ENCODE measurements at places on chromosomes 16 and 17.

DNA sequence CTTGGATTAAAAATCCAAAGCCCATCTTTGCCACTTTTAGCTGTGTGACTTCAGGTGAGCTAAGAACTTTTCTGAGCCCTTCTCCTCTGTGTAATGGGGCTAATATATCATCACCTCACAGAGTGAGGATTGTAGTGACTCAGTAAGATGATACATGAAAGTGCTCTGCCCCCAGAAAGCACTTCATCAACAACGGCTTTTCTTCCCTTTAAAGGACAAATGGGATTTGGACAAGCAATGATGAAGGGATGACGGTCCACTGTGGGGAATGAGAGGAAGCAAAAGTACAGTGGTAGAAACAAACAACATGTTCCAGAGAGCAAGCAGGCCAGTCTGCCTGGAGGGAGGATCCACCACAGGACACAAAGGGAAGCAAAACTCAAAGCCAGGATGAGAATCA is 14.3 kb upstream of the TMED6 start:
- no peak for DNase-seq

DNA sequence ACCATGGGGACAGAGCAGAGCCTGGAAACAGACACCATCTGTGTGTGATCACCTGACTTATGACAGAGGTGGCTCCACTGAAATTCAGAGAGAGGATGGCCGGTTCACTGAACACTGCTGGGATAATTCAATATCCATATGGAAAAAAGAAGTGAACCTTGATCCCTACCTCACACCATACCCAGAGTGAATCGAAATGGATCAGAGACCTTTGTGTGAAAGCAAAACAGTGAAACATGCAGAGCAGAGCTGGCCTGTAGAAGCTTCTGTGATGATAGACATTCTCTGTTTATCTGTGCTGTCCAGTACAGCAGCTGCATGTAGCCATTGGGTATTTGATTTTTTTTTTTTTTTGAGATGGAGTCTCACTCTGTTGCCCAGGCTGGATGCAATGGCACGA is 20.3 kb downstream of the ADCY7 start:
- DNase-seq, result no peak

DNA sequence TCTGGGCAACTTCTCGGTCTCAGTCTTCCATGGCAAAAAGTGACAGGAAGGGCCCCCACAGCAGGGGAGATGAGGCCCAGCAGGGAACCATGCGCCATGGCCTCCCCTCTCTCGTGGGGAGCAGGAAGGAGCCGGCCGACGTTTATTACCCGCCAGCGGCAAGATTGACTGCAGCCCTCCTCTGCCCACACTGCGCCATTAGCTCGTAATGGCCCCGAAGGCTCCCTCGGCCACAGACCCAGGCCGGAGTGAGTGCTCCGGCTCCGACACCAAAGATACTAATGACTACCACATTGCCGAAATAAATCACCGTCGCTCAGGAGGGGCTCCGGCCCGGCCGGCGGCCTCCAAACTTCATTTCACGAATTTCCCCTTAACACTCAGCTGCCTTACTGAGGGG is 226.9 kb downstream of the C16orf78 start:
- DNase-seq, result no peak

DNA sequence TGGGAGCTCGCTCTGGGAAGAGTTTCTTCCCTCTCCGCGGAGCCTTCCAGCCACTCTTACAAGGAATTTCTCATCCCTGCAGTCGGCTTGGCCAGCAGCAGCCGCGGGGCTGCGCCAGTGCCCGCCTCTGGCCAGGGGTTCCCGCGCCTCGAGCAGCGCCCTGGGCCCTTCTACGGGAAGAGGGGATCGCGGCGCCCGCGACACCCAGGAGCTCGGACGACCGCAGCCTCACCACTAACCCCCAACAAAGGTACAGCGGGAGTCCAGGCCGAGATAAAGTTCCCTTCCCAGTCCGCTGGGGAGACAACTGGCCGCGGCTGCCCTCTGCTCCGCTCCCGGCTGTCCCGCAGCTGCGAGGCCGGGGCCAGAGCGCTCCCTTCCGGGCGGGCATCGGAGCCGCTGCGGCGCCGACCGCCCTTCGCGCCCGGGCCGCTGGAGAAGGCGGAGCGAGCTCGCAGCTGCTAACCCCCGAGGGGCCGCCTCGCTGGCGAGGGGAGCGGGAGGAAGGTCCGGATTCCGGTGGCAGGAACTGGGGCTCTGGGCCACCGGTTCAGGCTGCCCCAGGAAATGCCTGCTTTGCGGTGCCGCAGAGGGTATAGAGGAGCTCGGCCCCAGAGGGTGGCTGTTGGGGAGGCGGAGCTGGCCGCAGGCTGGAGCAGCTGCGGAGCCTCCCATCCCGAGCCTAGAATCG is 3.6 kb upstream of the HS3ST3B1 start:
- DNase-seq, result peak; percentile 83

DNA sequence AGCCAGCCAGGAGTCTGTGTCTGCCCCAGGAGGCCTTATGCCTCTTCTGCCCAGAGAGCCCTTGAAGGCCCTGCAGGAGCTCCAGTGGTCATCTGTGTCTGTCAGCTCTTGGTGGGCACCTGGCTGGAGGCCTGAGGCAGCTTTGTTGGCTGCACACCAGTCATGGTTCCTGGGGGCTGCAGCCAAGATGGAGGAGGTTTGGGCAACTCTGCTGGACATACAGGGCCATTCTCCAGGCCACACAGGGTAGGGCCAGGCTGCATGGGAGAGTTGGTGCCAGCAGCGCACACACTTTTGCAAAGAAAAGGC is 29.4 kb downstream of the B9D1 start:
- no peak for DNase-seq

DNA sequence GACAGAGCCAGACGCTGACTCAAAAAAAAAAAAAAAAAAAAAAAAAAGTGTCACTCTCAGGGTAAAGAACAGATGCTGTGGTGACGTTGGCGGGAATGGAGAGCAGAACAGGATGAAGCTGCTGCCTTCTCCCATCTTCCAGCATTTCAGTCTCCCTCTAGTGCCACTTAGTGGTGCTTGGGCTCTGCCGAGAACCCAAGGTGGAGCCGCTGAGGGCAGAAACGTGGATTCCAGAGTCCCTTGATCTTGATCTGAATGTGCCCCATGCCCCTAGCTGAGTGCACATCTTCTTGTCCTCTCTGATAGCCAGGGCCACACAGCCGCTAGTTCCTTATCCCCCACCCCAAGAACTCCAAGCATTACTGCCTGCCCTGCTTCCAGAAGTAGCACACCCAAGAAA is 43.2 kb upstream of the FA2H start:
- DNase-seq, result peak; percentile 52

DNA sequence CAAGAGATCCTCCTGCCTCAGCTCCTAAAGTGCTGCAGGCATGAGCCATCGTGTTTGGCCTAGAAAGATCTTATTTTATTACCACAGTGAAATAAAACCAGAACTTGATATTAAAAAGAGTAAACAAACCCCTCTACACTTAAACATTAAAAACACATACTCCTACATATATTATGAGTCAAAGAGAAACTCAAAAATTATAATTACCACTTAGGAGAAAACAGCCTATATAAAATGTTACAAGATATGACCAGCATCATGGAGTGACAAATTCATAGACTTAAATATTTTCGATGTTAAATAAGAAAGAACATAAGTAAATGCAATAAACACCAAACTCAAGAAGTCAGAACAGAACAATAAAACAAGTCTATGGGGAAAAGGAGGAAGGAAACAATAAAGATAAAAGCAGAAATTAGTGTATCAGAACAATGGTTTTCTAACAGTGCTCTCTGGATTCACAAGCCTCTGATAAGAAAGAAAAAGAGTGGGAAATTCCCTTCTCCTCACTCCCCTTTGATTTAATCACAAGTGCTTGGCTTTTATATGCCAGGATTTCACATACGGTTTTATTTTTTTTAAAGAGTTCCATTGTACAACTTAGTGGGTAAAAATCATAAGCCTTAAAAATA is 23.0 kb downstream of the SKAP1 start:
- peak; percentile 27 for DNase-seq

DNA sequence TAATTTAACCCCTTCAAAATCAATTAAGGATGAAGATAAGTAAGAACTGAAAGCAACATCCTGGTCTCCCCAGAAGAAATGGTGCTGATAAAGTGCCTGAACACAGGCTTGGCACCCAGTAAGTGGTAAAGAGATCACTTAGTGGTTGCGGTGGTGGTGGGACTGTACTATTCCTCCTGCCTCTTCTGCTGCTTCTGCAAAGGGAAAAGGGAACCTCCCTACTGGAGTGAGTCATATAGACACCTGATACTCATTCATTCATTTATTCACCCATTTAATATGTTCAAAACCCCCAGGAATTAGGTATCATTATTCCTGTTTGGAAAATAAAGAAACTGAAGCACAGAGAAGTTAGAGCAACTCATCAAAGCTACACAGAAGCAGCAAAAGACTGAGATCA is 60.6 kb downstream of the CDYL2 start:
- no peak for DNase-seq

GRCh38 chr16:8199390-8199789 is 390.9 kb downstream of the TMEM114 start:
- DNase-seq, result no peak

GRCh38 chr17:5672815-5673430 is 88.6 kb upstream of the NLRP1 start:
- no peak for DNase-seq

DNA sequence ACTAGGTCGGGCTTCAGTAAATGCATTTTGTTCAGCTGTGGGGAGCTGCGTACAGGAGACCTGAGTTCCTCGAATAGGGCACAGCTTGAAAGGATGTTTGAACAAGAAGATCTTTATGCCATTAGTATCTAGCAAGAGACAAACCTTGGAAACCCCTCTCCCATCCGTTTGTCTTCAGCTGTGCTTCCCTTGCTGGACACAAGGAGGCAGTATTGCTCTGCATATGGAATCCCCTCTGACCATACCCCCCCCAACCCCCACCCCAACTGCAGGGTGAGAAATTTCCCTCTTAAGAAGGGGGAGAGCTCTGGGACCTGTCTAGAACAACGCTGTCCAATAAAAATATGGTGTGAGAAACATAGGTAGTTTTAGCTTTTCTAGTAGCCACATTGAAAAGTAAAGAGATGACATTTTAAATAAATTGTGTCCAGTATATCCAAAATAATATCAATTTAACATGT is 1.6 kb downstream of the MRM1 start:
- peak; percentile 88 for DNase-seq

DNA sequence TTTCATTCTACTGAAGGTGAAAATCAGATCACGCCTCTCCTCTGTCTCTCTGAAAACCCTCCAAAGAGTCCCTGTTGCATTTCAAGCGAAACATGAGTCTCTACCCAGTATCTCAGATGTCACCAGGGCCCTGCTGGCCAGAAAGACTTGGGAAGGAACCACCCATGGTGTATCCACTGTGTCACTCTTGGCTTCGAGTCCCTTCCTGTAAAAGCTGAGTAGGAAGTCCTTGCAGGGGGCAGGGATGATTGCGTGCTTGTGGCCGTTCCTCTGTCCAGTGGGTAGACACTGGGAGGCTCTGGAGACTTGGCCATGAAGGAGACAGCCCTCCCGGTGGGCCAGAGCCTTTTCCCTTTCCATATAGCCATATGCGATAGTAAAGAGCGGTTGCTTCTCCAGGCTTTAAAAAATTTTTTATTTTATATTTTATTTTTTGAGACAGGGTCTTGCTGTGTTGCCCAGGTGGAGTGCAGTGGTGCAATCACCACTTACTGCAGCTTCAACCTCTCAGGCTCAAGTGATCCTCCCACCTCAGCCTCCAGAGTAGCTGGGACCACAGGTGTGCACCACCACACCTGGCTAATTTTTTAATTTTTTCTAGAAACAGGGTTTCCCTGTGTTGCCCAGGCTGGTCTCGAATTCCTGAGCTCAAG is 19.0 kb upstream of the RMI2 start:
- DNase-seq, result no peak

- DNase-seq, result peak; percentile 1
Measured at GRCh38 chr16:35102780-35103403, 1643.5 kb downstream of the TP53TG3F start.

- DNase-seq, result peak; percentile 94
Measured at GRCh38 chr17:42554250-42555121, 1.8 kb downstream of the HSD17B1 start.

DNA sequence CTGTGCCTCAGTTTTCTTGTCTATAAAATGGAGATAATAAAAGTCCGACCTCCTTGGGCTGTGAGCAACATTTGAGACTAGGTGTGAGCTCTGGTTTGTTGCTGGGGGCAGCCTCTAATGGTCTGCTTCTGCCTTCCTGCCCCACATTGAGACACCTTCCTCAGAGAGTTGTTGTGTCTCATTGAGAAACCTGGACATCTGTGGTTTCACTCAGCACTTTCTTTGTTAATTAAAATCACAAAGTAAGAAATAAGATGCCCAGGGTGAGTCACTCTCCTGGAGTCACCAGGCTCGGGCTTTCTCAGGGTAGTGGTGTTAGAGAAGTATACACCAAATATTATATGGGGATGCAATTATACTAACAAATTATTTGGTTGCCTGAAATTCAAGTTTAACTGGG is 389.2 kb upstream of the SALL1 start:
- no peak for DNase-seq

- DNase-seq, result peak; percentile 55
Measured at GRCh38 chr16:19432429-19432828, 14.7 kb downstream of the TMC5 start.

- no peak for DNase-seq
Measured at GRCh38 chr16:79098907-79099306, 501.6 kb downstream of the MAF start.

GRCh38 chr16:80151722-80152111 is 389.1 kb upstream of the DYNLRB2 start:
- no peak for DNase-seq

GRCh38 chr17:9999919-10000695 is 95.0 kb upstream of the RCVRN start:
- DNase-seq, result no peak

GRCh38 chr16:65406116-65406515 is 284.3 kb upstream of the CDH11 start:
- no peak for DNase-seq

DNA sequence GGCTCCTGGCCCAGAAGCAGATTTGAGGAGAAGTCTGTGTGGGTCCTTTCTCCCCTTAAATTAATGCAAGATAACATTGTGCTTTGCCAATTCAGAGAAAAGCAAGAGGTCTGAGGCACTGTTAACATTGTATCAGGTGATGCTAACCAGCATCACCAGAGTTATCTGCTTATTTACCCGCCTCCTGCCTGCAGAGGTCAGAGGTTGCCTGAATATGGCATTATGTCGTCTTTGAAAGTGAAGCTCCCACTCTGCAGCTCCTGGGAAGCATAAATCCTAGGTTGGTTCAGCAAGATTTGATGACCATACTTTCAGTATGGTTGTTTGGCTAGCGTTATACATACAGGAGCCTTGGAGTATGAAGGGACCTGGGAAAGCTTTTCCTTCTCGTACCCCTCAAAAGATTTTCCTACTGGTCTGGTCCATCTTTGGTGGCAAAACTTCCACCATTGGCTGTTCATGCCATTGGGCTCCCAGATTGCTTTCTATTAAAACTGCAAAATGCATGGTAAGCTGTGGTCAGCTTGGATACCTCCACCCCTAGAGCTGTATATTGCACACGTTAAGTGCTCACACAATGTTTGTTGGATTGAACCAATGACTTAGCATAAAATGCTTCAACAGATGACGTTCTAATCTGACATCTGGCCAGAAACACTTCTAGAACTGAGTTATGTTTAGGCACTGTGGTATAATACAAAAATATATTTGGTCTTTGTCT is 24.1 kb downstream of the CHD9 start:
- no peak for DNase-seq

All from mesendoderm (in vitro differentiated cells).